ENCODE measurements at places on chromosomes 3 and 15.
A peak's percentile ranks its signal among the peaks of the same experiment; 100 is the strongest.

DNA sequence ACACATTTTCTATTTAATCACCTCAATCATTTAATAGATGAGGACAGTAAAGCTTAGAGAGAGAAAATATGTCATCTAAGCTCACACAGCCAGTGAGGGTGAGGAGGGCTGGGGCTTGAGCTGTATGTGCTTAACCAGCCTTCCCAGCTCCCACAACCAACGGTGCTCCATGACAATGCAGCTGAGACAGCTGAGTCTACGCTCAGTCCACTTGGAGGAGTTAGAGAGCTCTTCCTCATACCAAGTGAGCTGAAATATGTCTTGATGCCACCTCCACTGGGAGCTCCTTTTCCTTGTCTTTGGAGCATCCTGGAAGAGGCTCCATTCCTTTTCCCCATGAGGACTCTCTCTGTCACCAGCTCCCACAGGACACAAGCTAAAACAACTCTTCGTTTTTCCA is 9.3 kb downstream of the HOMER2 start:
- H3K27me3 ChIP-seq, result no peaks in the 10 kb centered on the region
- no peaks in the 10 kb centered on the region for H3K36me3 ChIP-seq
- no peak overlapping the region for H3K4me3 ChIP-seq
- DNase-seq, result no peak
- no peak overlapping the region for H3K27ac ChIP-seq

- DNase-seq, result no peak
- H3K27ac ChIP-seq, result no peak overlapping the region
- no peaks in the 10 kb centered on the region for H3K27me3 ChIP-seq
- no peaks in the 10 kb centered on the region for H3K36me3 ChIP-seq
Observed at GRCh38 chr3:150096700-150097587, 126.2 kb upstream of the PFN2 start.

GRCh38 chr3:23949784-23950183 is 4.7 kb downstream of the NR1D2 start:
- H3K4me3 ChIP-seq, result no peak overlapping the region
- no peak for DNase-seq
- no peaks in the 10 kb centered on the region for H3K36me3 ChIP-seq
- peaks cover 46% of the 10 kb centered on the region for H3K4me1 ChIP-seq
- H3K27me3 ChIP-seq, result no peaks in the 10 kb centered on the region

- H3K27ac ChIP-seq, result no peak overlapping the region
- no peaks in the 10 kb centered on the region for H3K4me1 ChIP-seq
- H3K4me3 ChIP-seq, result no peak overlapping the region
- H3K27me3 ChIP-seq, result no peaks in the 10 kb centered on the region
- no peak for DNase-seq
- no peaks in the 10 kb centered on the region for H3K36me3 ChIP-seq
Observed at GRCh38 chr3:35784169-35784568, 144.8 kb downstream of the ARPP21 start.

- no peak overlapping the region for H3K4me3 ChIP-seq
- H3K27me3 ChIP-seq, result no peaks in the 10 kb centered on the region
- DNase-seq, result no peak
- no peaks in the 10 kb centered on the region for H3K4me1 ChIP-seq
- H3K27ac ChIP-seq, result no peak overlapping the region
Observed at GRCh38 chr3:82416830-82417229, 655.4 kb upstream of the GBE1 start.

GRCh38 chr3:53278667-53279066 is 22.8 kb upstream of the TKT start:
- H3K27me3 ChIP-seq, result no peaks in the 10 kb centered on the region
- no peaks in the 10 kb centered on the region for H3K36me3 ChIP-seq
- no peak for DNase-seq
- no peak overlapping the region for H3K27ac ChIP-seq
- no peak overlapping the region for H3K4me3 ChIP-seq

- no peaks in the 10 kb centered on the region for H3K4me1 ChIP-seq
- H3K27me3 ChIP-seq, result no peaks in the 10 kb centered on the region
- H3K27ac ChIP-seq, result no peak overlapping the region
- DNase-seq, result no peak
Observed at GRCh38 chr3:148044151-148044550, 635.0 kb downstream of the ZIC1 start.

DNA sequence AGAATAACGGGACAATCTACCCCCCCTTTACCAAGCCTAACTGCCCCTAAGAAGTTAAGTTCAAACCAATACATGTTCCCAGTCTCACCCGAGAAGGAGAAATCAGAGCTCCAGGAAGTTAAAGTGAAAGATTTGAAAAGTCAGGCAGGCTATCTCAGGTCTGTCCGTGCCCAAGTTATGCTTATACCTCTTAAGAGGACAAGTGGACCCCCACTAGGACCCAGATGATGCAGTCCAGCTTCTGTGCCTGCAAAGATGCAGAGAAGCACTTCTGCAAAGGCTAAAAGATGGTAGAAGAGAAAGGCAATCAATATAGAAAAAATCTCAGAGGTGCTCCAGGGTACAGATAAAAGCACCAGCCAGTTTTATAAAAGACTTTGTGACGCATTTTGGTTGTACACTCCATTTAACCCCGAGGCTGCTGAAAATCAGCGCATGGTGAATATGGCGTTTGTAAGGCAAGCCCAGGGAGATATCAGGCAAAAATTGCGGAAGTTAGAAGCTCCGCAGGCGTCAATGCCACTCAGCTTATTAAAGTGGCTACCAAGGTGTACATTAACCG is 9.8 kb upstream of the SLC9C1 start:
- no peaks in the 10 kb centered on the region for H3K27me3 ChIP-seq
- no peak overlapping the region for H3K27ac ChIP-seq
- peaks cover 18% of the 10 kb centered on the region for H3K4me1 ChIP-seq
- H3K4me3 ChIP-seq, result peak overlapping the region; percentile 62
- DNase-seq, result no peak

DNA sequence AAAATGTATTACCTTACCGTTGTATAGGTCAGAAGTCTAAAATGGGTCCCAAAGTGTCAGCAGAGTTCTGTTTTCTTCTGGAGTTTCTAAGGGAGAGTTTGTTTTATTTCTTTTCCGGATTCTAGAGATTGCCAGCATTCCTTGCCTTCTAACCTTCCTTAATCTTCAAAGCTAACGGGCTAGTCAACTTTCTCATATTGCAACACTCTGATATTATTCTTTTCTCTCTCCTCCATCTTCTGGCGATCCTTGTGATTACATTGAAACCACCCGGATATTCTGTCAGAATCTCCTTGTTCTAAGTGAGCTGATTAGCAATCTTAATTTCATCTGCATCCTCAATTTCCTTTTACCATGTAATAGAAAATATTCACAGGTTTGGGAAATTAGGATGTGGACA is 36.2 kb upstream of the AADACL2 start:
- H3K27ac ChIP-seq, result no peak overlapping the region
- H3K36me3 ChIP-seq, result no peaks in the 10 kb centered on the region
- H3K4me3 ChIP-seq, result no peak overlapping the region

DNA sequence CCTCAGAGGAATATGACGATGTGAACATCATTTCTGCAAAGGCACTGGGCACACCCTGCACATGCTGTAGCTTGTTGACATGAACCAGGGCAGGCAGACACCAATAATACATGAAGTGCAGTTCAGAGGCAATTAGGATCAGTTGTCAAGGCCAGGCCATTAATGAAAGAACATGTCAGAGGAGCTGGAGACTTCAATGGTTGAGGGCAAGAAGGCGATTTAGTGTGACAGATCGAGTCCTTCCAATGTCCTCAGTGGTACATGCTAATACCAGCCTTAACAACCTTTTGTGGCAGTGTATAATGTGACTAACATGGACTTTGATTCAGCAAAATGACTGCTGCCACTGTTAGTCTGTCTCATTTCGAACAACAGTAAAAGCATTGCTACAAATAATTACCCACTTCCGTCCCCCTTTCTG is 205.2 kb upstream of the NANOGP8 start:
- no peak for DNase-seq
- H3K4me1 ChIP-seq, result no peaks in the 10 kb centered on the region
- H3K36me3 ChIP-seq, result no peaks in the 10 kb centered on the region
- H3K27ac ChIP-seq, result no peak overlapping the region

- H3K4me3 ChIP-seq, result no peak overlapping the region
- no peaks in the 10 kb centered on the region for H3K4me1 ChIP-seq
- H3K27ac ChIP-seq, result no peak overlapping the region
Observed at GRCh38 chr15:21268436-21268940, 171.8 kb downstream of the POTEB3 start.

- no peak overlapping the region for H3K4me3 ChIP-seq
- no peak for DNase-seq
- H3K36me3 ChIP-seq, result no peaks in the 10 kb centered on the region
- H3K27me3 ChIP-seq, result no peaks in the 10 kb centered on the region
- no peaks in the 10 kb centered on the region for H3K4me1 ChIP-seq
- H3K27ac ChIP-seq, result no peak overlapping the region
Observed at GRCh38 chr3:116821371-116821770, 111.8 kb downstream of the TUSC7 start.

GRCh38 chr3:30186741-30187219 is 419.6 kb upstream of the TGFBR2 start:
- DNase-seq, result no peak
- H3K4me3 ChIP-seq, result no peak overlapping the region
- H3K4me1 ChIP-seq, result no peaks in the 10 kb centered on the region
- H3K36me3 ChIP-seq, result no peaks in the 10 kb centered on the region

- H3K36me3 ChIP-seq, result no peaks in the 10 kb centered on the region
- no peak for DNase-seq
- no peak overlapping the region for H3K27ac ChIP-seq
- H3K4me3 ChIP-seq, result no peak overlapping the region
- H3K4me1 ChIP-seq, result no peaks in the 10 kb centered on the region
Observed at GRCh38 chr15:59591356-59591755, 20.2 kb upstream of the GCNT3 start.

DNA sequence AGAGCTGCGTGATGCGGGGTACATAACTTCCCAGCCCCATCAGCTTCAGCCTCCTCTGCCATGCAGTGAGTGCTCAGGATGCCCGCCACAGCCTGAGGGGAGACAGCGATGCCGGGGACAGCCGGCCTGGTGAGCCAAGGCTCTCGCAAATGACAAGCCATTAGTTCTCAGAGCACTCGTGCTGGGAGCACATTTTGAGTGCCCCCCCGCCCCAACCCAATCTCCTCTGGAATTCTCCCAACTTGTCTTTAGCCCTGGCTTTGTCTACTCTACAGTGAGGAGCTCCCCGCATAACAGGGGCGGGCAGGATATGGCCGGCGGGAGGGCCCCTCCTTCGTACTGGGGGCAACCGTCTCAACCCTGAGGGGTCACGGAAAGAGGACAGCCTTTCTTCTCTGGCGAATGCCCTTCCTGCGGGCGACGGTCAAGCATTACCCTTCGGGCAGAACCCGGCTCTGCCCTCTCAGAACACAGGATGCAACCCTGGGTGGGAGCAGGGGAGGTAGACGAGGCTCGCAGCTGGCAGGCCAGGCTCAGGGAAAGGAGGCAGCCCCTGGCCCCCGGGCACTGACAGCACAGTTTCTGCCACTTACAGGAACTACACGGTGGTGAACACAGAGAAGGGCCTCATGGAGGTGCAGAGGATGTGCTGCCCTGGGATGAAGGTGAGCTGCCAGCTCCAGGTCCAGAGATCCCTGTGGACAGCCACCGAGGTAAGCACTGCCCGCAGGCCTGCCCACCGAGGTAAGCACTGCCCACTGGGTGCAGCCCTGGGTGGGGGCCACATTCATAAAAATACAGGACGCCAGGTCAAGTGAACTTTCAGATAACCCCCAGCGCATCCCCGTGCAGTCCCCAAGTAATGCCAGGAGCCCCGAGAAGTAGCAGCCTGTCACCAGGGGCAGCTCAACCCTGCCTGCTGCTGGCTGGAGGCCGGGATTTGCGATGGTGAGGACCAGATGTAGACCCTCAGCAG is 141.7 kb downstream of the LRRK1 start:
- H3K36me3 ChIP-seq, result no peaks in the 10 kb centered on the region
- DNase-seq, result no peak
- no peaks in the 10 kb centered on the region for H3K27me3 ChIP-seq
- H3K4me1 ChIP-seq, result no peaks in the 10 kb centered on the region
- H3K27ac ChIP-seq, result no peak overlapping the region
- H3K4me3 ChIP-seq, result no peak overlapping the region

DNA sequence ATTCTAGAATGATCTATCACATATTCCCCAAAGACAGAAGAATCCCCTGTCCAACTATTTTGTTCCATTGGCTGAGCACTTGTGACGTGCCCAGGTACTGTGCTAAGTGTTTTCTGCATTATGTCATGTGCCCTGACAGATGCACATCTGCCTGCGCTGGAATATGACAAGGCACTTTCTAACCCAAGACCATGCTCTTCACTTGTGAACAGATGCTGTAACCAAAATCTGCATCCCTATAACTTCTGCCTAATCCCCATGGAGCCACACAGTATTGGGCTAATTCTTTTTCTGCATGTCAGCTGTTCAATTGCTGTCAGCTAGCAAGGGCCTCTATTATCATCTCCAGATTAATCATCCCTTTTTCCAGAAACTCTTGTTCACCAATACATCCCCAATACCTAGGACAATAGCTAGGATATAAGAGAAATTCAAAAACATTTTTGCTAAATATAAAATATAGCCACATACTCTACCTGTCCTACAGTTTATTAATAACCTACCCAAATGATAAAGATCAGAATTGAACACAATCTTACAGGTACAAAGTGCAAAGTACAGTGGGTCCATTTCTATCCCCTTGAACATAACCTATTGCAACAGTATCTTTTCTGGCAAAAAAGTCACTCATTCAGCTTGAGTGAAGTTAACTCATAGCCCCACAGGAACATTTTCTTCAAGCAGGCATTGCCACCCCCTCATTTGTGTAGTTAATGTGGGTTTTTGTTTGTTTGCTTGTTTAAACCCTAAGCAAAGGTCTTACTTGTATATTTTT is 109.4 kb upstream of the LRRN1 start:
- no peaks in the 10 kb centered on the region for H3K36me3 ChIP-seq
- no peaks in the 10 kb centered on the region for H3K4me1 ChIP-seq
- H3K27ac ChIP-seq, result no peak overlapping the region
- H3K4me3 ChIP-seq, result no peak overlapping the region
- DNase-seq, result no peak

DNA sequence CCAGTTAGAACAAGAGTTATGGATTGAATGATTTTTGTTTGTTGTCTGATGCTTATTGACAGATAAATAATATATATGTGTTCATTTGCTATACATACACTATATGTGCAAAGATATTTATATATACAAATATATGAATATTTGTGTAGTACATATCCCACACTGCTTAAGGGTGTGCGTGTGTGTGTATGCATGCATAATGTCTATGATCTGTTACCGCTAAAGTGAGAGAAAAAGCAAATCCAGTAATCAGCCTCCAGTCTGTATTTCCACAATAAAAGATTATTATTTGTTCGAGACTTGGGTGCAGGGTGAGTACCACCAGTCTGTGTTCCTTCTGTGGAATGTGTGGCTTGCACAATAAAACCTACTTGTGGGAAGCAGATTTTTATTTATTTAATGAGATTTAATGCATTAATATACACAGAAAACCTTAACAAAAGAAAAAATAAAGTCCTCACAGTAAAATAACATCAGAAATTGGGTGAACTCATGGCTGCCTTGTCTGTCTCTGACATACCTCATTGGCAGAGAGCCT is 366.0 kb upstream of the TBL1XR1 start:
- no peak overlapping the region for H3K4me3 ChIP-seq
- H3K4me1 ChIP-seq, result no peaks in the 10 kb centered on the region
- H3K27me3 ChIP-seq, result no peaks in the 10 kb centered on the region
- no peak overlapping the region for H3K27ac ChIP-seq

GRCh38 chr3:121063628-121064027 is 155.6 kb downstream of the STXBP5L start:
- H3K27me3 ChIP-seq, result no peaks in the 10 kb centered on the region
- no peaks in the 10 kb centered on the region for H3K36me3 ChIP-seq
- DNase-seq, result no peak
- no peak overlapping the region for H3K27ac ChIP-seq
- no peaks in the 10 kb centered on the region for H3K4me1 ChIP-seq
- no peak overlapping the region for H3K4me3 ChIP-seq
